ENCODE measurements at places on chromosomes 1 and 21.

DNA sequence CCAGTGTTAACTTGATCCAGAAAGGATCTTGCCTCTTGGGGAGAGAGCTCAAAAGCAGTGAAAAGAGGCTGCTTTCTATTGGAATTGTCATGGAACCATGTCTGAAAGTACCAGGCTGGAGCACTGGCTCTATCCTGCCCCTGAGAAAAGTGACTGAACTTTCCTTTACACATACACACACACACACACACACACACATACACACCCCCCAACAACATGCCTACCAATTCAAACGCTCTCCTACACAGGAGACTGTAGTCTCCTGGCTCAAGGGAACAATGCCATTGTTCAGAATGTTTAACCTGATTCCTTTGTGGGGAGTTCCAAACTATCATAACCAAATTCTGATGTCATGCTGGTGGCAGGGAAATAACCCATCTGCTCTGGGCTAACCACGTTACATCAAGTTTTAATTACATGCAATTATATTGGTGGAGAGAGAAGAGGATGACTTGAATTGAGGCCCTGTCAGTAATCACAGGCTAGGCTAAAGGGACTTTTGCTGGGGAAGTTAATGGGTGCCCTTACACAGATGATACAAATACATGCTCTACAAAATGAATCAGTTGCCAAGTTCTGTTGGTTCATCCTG is 52.3 kb upstream of the DUSP10 start:
- peak; percentile 48 for DNase-seq

DNA sequence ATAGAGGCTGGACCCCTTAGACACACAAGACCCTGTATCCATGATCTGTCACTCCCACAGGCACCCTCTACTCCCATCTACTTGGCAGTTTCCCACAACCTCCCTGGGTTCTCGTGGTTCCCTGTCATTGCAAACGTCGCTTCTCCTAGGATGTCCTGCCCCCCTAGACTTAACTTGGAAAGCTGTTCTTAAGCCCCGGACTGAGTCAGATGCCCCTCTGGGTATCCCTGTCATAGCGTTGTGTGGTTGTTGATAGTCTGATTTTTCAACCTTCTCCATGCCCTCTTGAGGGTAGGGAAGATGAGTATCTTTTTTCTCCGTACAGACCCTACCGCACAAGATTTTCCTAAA is 11.8 kb downstream of the RCC1 start:
- no peak for DNase-seq

- peak; percentile 73 for DNase-seq
Measured at GRCh38 chr21:44927587-44928461, 7.1 kb upstream of the ITGB2 start.

GRCh38 chr1:248406721-248407692 is 4.2 kb downstream of the OR2T1 start:
- DNase-seq: no peak

DNA sequence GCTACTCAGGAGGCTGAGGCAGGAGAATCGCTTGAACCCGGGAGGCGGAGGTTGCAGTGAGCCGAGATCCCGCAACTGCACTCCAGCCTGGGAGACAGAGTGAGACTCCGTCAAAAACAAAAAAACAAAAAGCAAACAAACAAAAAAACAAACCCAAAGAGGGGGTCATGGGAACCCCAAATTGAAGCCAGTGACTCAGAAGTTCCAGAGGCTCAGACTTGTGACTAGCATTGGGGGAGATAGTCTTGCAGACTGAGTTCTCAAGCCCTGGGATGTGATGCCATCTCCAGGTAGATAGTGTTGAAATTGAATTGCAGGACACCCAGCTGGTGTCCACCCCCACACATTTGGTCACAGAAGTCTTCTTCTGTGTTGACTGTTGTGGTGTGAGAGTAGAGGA is 24.9 kb upstream of the ENO1 start:
- DNase-seq: peak; percentile 33

- DNase-seq: no peak
Measured at GRCh38 chr1:111967886-111968285, 21.6 kb downstream of the KCND3 start.

DNA sequence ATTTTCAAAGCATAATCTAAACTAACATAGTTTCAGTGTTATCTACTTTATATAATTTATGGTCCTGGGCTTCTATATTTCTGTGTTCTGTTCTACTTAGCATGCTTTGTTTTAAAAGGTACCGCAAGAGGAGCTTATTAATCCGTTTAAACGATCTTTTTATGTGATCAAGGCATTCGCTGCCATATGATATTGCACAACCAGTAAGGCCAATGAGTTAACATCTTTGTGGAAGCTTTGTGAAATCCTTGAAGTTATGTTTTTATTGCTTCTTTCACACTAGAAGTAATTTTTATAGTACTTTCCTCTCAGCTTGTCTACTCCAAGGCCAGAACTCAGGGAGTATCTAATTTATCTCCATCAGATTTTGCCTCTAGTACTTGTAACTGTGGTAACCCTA is 8.9 kb downstream of the LRRC8C start:
- no peak for DNase-seq

DNA sequence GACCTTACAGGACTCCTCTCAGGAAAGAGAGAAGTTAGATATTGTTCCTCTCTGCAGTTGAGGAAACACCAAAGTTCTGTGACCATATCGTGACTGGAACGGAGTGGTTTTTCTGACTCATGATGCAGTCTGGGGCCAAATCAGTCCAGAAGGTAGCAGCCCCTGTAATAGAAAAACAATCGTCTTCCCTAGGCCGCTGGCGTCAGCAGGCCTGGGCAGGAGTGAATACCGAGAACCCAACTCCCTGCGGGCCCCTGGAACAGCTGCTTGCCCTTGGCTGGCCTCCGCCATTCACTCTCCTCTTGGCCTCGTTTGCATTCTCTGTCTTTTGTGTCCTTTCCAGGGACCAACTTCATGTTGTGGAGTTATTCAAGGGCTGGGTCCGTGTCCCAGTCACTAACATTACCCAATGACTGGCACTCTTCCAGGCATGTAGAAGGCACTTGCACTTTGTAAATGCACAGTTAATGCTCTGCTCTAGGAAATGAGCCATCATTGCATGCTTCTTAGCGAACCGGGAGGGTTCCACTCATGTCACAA is 10.9 kb upstream of the CD101 start:
- peak; percentile 90 for DNase-seq

DNA sequence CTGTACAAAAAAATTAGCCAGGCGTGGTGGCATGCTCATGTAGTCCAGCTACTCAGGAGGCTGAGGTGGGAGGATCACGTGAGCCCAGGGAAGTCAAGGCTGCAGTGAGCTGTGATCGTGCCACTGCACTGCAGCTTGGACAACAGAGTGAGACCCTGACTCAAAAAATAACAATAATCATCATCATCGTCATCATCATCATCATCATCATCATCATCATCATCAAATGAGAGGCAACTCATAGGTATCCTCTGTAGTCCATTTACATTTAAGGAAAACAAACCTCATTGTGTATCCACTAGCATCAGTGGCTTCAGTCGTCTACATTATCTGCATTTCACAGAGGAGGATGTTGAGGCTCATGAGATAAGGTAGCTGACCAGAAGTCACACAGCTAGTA is 68.8 kb upstream of the SELENON start:
- DNase-seq: no peak

GRCh38 chr1:93775224-93775623 is 93.6 kb upstream of the BCAR3 start:
- DNase-seq: peak; percentile 85

GRCh38 chr1:30879940-30880677 is 28.4 kb downstream of the SDC3 start:
- DNase-seq: peak; percentile 48

DNA sequence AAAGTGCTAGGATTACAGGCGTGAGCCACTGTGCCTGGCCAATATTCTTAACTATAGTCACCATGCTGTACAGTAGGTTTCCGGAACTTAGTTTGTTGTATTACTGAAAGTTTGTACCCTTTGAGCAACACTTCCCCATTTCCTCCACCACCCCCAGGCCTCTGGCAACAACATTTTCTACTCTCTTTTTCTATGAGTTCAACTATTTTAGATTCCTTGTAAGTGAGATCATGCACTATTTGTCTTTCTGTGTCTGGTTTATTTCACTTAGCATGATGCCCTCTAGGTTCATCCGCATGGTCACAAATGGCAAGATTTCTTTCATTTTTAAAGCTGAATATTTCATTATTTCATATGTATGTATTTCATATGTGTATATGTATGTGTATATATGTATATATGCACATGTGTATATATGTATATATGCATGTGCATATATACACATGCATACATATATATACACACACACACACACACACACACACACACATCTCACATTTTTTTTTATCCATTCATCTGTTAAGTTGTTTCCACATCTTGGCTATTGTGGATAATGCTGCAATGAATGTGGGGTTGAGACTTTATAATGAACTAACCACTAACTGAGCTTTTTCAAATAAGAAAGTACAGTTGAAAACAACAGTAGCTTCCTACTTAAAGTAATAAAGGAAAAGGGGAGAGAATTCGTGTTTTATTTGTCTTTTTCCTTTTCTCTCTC is 256.8 kb upstream of the C1orf105 start:
- no peak for DNase-seq

DNA sequence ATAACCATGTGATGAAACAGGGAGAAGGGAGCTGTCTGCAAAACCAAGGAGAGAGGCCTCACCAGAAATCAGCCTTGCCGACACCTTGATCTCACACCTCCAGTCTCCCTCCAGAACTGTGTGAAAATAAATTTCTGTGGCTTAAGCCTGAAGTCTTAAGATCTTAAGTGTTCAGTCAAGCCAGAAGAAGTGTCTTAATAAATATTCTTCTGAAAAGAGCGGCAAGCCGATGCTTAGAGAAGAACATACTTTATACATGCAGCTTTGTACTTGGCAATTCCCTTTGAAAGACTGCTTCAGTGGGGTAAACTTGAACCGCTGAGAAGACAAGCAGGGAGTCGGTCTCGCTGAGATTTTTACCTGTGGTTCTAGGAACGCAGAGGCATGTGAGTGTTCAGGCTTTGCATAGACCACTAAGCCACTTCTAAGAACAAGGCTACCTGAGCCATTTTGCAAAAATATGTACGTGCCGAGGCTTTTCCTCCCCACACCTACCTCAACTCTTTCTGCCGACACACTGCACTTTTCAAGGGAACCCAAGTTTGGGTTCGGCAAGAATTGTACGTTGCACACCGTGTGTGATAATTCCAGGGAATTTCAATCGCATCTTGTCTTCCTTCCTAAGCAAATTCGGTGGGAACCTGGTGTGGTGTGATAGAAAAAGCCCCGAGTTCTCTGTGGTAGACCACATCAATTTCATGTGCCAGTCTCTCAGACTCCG is 3.4 kb downstream of the RUNX1 start:
- no peak for DNase-seq

DNA sequence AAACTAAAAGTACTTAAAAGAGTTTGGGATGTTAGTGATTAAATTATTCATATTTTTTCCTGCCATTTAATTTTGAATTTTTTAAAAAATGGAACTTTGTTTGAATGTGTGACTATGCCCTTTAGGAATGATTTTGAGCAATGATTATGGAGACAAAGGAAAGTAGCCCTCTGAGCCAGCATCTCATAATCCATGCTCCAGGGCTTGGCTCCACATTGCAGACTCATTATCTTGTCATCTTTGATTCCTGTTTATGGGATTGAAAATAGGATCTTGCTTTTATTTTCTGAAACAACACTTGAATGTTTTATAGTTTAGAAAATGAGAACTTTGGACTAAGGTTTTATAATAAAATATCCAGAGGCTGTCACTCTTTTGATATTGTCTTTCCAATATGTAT is 14.5 kb downstream of the AXDND1 start:
- no peak for DNase-seq

- DNase-seq: peak; percentile 84
Measured at GRCh38 chr1:151058692-151059091, 730 bp downstream of the CDC42SE1 start.

DNA sequence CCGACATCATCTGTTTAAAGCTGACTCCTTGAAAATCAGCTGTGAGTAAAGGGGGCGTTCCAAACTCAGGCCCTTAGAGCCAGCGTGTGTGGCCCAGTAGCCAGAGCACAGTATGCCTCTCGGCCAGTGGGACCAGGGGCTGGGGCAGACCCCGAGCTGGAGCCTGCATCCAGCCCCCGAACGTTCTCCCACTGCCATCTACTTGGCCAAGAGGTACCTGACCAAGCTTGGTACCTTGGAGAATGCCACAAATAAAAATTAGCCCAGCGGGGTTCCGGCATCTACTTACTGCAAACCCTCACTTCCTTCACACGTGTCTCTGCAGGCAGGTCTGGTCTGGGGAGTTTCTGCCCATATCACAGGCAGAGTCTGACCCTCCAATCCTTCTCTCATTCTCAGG is 56.7 kb upstream of the COL6A2 start:
- no peak for DNase-seq

DNA sequence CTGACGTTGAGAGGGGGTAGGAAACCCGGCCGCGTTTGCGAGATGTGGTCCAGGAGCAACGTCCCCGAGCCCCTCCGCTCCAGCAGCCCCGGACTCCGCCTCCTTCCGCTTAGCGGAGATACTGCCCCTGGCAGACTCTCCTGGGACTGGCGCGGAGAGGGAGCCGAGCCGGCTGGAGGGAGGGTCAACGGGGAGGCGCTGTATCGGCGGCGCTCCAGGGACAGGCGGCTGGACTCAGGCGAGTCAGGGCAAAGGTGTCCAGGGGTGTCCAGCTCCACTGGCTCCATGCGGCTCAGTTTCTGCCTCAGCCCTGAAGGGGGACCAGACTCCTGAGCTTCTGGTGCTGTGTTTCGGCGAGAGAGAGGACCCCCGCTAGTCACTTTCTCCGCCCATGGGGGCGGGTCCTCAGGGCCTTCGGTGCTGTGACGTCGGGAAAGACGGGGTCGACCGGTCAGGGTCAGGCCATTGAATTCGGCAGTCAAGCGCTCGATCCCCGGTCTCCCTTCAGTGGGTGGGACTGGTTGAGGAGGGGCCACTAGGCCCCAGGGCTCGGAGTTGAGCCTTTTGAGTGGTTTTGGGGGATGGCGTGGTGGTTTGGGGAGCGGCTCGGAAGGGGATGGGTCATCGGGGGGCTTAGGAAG is 2.8 kb upstream of the LIX1L start:
- DNase-seq: no peak

DNA sequence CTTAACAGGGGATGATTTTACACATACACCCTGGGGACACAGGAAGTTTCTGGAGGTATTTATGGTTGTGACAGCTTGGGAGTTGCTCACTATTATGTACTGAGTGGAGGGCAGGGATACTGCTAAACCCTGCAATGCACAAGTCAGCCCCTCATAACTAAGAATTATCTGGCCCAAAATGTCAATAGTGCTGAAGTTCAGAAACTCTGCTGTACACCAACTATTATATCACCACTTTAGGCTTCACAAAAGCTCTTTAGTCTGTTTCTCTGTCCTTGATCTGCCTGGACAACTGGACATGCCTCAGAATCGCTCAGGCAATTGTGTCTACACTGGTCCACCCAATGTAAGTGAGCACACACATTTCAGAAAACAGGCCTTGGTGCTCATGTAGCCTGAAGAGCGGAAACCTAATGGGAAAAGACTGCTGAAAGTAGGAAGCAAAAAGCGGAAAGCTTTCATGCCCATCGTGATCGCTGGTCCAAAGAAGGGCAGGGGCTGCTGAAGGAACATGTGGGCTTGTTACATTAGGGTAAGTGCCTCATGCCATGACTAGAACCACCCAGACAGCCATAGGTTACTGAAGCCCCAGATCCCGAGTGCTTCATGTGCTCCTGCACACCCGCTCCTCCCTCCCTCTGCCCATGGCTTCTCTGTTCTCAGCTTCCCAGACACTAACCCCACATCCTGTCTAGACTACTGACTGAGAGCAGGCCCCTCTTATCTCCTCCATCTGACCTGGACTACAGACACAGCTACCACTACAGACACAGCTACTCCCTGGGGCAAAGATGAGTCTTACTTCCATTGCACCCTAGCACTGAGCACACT is 73.5 kb downstream of the LRIG2 start:
- DNase-seq: peak; percentile 7
